Fibroblast of skin of abdomen (primary cell): ENCODE measurements at places on chromosomes 7 and 10.

GRCh38 chr10:16662923-16663322 is 141.2 kb upstream of the C1QL3 start:
- no peak for DNase-seq

- DNase-seq = no peak
Observed at GRCh38 chr10:96548589-96548988, 34.9 kb upstream of the TLL2 start.

DNA sequence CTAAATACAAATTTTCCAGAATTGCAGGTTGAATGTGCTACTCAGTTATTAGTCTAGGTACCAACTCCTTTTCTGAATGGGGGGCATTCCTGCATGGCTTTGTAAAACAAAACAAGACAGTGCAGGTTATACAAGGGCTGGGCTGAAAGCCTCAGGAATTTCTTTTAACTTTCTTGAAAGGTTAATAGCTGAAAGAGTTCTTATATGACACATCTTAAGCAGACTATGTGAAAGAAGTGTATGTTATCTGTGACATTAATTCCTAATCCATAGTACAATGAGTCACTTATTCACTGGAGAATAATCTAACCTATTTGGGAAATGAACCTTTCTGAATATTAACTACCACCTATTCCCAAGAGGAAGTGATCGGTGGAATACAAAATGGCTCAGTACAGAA is 115.6 kb upstream of the FAM133B start:
- no peak for DNase-seq

GRCh38 chr10:71517298-71518169 is 120.8 kb downstream of the CDH23 start:
- DNase-seq = no peak

DNA sequence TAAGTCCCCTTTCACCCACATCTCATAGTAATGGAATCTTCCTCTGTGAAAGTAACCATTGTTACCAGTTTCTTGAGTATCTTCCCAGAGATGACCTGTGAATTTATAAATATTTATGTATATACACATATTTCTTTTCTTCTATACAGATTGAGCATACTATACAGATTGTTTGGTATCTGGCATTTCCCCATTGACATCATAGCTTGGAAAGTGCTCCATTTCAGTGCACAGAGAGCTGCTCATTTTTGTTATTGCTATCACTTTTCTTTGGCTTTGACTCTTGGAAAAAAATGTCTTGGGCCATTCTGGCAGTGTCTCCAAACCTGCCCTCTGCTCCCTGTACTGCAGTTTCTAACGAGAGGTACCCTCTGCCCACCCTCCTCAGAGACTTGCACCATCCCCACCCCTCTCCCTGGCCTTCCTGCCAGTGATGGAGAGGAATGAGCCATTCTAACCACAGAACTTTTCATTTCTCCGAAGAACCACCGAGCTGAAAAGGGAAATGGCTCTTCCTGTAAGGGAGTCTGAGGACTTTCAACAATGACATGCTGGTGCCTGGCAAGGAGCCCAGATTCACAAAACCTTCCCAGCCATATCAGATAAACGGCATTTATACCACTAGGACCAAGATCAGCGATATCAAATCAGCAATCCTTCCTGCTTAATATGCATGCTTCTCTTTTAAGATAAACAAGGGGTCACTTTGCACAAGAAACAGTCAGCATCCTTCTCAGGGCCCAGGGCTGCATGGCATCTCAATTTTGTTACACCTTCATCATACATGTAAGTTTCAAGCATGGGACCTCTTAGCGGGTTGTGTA is 19.7 kb upstream of the CCSER2 start:
- peak; percentile 30 for DNase-seq

- DNase-seq = no peak
Observed at GRCh38 chr7:146319629-146320028, 203.0 kb downstream of the CNTNAP2 start.

- no peak for DNase-seq
Observed at GRCh38 chr10:24751716-24752115, 28.0 kb upstream of the ARHGAP21 start.

DNA sequence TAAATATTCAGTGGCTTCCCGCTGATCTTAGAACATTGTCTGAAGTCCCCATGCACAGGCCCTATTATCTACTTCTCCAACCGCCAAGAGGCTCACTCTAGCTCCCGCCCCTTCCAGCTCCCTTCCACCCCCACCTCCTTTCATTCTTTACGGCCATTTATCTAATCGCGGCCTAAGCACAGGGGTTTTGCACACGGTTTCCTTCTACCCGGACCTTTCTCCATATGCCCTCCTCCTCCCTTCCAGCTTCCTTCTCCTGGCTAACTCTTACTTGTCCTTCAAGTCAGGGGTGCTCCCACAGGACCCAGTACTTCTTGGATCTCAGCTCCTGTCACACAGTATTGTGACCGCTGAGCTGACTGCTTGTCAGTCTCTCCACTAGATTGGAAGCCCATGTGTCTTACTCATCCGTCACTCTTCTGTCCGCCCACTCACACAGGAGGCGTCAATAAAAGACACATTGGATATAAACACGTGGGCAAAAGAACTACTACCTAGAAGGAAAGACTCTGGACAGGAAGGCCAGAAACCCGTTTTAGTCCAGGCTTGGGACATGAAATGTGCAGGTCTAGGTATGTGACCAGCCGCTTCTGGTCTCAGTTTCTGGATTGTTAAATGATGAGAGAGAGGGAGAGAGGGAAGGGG is 20.2 kb upstream of the HPS1 start:
- no peak for DNase-seq

DNA sequence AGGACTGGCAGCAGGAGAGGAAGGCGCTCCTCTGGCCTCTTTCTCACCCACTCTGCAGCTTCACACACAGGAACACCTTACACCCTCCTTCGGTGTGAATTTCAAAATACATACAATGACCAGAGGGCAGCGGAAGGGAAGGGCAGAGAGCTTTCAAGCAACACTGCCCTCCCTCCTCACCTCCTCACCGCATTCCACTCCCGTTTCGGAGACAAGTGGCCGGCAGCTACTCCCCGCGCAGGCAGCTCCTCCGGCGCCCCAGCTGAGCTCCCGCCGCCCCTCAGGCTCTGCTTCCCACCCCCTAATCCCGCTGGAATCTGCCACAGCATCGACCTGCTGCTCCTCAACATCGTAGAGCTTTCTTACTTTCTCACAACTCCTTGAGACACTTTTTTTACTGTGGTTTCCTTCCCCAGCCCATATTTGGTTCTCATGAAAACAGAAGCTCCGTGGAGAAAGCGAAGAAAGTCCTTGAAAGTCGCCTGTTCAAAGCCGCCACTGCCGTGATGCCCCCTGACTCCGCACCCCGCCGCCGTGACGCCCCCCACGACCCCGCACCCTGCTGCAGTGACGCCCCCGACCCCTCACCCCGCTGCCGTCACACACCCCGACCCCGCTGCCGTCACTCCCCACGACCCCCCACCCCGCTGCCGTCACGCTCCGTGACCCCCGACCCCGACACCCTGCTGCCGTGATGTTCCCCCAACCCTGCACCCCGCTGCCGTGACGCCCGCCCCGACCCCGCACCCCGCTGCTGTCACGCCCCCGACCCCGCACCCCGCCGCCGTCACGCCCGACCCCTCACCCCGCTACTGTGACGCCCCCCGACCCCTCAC is 14.6 kb upstream of the GPER1 start:
- DNase-seq = no peak

- DNase-seq = no peak
Observed at GRCh38 chr10:127386606-127387327, 162.3 kb upstream of the NPS start.

DNA sequence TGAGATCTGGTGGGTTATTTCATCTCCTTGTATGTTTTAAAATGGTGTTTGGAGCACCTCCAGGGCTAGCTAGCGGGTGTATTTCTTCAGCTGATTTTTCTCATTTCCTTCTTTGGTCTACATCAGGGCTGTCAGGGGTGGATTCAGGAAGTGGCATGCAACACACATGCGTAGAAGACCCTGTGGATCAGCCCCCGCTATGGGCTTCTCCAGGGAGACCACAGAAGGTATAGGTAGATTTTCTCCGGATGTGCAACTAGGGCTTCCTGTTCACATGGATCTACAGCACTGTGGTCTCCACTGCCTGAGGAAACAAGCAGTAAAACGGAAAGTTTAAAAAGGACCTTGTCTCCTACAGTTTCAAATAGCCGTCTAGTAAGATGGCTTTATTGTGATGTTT is 10.4 kb downstream of the NUB1 start:
- DNase-seq = no peak

DNA sequence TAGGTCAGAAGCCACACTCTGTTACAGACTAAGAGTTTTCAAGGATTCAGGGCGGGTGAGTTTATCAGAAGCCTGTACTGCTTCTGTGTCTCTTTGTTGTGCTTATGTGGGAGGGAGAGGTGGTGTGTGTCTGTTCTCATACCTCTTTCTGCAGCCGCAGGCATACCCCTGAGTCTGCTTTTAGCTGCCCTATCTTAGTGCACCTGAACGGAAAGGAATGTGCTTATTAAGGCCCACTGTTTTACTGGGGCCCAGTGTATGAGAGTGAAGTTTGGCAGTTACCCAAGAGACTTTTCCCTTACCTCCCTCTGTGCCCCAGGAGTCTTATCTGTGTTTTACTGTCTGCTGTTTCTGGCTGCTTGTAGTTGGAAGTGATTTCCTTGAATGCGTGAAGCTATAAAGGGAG is 104.3 kb downstream of the TYW1 start:
- no peak for DNase-seq

GRCh38 chr7:22718911-22719420 is 8.0 kb upstream of the IL6 start:
- no peak for DNase-seq

GRCh38 chr7:47226696-47227095 is 355.2 kb downstream of the TNS3 start:
- DNase-seq = no peak

GRCh38 chr7:29597266-29597665 is 33.6 kb downstream of the PRR15 start:
- DNase-seq = no peak

DNA sequence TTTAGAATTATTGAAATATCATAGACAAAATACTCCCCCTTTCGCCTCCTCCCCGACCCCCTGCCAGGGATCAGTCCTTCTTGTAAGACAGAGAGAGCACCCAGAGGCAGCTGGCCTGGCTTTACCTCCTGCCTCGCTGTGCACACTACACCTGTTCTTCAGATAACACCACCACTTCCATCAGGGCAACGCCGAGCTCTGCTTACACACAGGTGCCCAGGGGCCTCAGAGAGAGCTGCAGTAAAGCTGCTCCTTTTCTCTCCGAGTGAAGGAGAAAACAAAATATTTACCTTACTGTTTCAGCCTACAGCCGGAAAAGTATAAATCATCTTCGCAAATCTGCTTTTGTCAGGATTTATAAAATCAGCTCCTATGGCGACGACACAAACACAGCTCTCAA is 80.7 kb downstream of the HIPK2 start:
- DNase-seq = no peak

DNA sequence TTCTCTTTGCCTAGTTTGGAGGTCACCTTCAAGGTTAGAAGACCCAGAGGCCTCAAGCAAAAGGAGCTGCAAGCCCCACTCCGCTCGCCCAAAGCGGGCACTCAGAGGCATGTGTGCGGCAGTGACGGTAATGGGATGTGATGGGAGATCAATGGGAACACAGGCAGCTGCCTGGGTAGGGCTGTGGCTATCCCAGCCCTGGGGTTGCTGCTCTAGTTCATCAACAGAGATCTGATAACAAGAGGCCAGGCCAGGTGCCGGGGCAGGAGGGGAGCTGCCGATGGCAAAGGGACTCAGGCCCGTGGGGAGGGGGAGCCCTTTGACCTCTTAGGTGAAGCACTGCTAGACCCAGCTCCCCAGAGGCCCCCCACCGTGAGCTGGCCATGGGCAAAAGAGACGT is 52.0 kb upstream of the GNA12 start:
- DNase-seq = no peak

DNA sequence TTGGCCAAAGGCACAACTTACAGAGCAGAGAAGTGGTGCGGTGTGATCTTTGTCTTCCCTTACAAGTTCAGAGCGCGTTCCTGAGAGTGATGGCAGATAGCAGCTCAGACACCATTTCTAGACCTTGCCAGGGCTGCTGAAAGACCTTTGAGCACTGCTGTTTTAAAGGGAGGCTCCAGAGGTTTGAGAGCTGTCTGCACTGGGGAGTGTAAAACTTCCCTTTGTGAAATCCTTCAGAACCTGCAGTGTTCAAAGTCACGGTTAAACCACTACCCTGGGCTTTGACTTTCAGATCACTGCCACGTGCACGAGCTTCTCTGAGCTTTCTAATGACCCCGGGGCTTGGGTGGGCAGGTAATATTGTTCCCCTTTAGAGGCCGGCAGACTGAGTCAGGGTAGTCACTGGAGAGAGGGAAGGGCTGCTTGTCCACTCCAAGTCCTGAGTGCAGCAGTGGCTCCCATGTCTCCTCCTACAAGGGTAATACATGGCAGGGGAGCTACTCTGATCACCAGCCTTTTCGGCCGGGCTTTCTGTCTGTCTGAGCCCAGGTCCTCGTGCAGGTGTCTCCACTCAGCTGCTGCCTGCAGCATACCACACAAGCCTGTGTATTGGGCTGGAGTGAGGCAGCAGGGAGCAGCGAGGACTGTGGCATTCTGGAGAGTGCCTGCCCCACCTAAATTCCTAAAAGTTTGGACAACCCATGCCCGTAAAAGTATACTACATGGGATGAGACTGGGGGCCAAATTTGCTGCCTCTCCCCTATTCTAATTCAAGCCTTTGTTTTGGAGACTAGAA is 63.3 kb downstream of the ZMIZ1 start:
- DNase-seq = no peak

DNA sequence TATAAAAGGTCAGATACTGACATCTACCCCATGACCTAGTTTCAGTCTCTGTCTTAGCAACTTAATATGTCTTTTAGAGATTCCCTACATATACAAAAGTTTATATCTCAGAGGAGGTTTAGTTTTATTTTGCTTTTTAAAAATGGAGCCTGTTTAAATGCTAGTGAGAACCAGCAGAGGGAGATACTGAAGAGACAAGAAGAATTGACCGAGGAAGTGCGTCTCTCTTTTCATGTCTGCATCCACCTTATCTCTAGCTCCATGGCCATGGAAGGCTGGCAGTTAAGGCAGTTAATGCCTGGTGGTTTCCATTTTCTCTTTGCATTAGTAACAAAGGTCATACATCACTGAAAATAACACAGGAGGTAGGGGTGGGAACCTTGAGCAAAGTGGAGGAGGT is 10.7 kb downstream of the SUV39H2 start:
- DNase-seq = no peak

DNA sequence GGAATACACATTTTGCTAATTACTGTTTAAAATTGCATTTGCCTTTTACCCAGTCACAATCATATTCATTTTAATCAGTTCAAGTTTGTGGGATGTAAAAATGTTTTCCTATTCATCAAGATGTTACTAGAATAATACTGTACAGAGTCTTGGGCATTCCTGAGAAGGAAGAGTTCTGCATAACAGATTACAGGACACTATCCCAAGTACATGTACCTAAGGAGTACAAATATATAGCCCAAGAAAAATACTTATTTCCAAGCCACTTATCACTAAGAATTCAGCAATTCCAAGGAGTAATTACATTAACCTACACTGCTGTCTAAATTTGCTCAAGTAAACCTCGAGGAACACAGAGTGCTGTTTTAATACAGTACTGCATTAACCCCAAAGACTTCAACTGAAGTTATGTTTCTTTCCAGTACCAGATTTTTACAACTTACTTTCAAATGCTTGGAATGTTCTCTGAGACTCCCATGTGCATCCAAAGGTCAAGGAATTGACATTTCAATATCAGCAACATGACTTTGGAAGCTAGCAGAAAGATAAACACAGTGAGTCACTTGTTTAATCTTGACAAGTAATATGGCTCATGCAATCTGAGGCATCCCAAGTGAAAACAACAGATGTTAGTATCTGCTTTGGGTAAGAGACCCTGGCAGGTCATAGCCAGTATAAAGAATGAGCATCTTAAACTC is 125.4 kb upstream of the BET1 start:
- peak; percentile 85 for DNase-seq

GRCh38 chr10:95742485-95742884 is 13.5 kb upstream of the ENTPD1 start:
- DNase-seq = no peak
